Bronchus fibroblast of lung (primary cell): ENCODE measurements at places on chromosomes 16 and 17. TPM values are rescaled to one million over a fixed set of nuclear protein-coding genes. Genes with fewer than 3 reads are reported as not detected.

Gene GPRC5C
- total RNA-seq = 1.3 and 1.6 TPM in 2 replicates

Gene UNC119
- 21.0 and 24.8 TPM in 2 replicates for total RNA-seq

Gene CBX1
- total RNA-seq = 51.7 and 65.4 TPM in 2 replicates

Gene RARA
- total RNA-seq = 16.1 and 18.5 TPM in 2 replicates

Gene KRT27
- total RNA-seq = not detected in 2 replicates

Gene MEOX1
- total RNA-seq = not detected in 2 replicates

Gene CYB5B
- 80.5 and 80.6 TPM in 2 replicates for total RNA-seq

Gene SLC5A10
- total RNA-seq = not detected in 2 replicates

Gene CD300E
- total RNA-seq = not detected in 2 replicates

Gene C16orf89
- total RNA-seq = 0.15 and 0.17 TPM in 2 replicates

Gene SLC12A3
- not detected in 2 replicates for total RNA-seq

Gene FOXJ1
- total RNA-seq = under 0.01 and 0.17 TPM in 2 replicates

Gene MT1H
- total RNA-seq = not detected in 2 replicates

Gene ABCC12
- total RNA-seq = 0.17 TPM in 1 of 2 replicates, not detected in the other
